GM12878 (cell line): ENCODE measurements at places on chromosomes 7 and 10.

DNA sequence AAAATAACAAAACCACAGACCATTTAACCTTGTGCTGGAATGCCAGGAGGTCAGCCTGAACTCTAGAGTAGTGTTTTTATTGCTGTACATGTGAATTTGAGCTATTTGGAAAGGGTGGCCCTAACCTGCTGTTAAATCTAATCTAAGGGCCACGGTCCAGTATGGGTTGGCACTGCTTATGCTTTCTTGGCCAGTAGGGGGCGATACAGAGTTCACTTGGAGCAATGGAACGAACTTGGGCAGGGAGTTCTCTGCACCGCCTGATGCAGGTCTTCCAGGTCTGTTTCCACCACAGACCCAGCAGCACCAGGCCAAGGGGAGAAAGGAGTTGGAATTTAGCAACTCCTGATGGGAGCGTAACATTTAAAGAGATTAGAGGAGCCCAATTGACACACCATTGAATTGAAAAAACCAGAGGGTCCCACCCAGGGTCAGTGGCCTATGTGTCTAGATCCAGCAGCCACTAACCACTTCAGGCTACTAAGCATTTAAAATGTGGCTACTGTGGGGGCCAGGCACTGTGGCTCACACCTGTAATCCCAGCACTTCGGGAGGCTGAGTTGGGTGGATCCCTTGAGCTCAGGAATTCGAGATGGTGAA lies 75.7 kb upstream of the EFCAB10 start:
- H3K27ac ChIP-seq, result no peak overlapping the region
- H3K4me1 ChIP-seq, result no peaks in the 10 kb centered on the region
- H3K4me3 ChIP-seq, result no peak overlapping the region
- H3K36me3 ChIP-seq, result no peaks in the 10 kb centered on the region

- DNase-seq, result no peak
- no peaks in the 10 kb centered on the region for H3K36me3 ChIP-seq
- no peak overlapping the region for H3K27ac ChIP-seq
- no peak overlapping the region for H3K4me3 ChIP-seq
- H3K27me3 ChIP-seq, result no peaks in the 10 kb centered on the region
Measured at GRCh38 chr7:92436612-92437445, 10.5 kb upstream of the GATAD1 start.

DNA sequence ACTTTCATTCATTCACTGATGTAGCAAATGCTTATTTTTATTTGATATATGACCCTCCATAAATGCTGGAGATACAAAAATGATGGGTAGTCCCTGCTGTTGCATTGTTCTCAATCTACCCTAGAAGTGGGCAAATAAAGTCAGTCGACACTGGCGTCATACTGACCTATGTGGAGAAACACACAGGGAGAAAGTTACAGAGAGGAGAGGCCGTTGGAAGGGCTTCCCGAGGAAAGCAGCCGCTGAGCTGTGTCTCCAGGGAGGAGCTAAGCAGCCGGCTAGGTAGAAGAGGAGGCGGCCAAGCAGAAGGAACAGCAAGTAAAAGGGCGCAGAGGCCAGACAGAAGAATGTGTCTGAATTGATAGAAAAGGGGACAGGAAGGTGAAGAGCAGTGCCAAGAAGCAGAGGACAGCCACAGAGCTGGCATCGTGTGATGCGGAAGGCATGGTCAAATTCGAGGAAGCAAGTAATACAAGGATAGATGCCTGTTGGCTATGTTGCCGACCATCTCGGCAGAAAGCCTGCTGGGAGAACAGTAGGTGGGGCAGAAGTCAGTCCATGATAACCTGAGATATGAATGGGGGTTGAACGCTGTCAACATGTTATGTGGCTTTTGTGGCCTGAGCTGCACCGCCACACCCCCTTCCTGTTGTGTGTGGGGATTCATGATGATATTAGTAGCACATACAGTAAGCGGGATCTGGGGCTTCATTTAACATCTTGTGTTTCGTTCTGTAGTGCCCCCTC lies 25.9 kb downstream of the ST8SIA6 start:
- no peaks in the 10 kb centered on the region; the same call in 1 of the 2 replicates for H3K27me3 ChIP-seq
- no peaks in the 10 kb centered on the region for H3K36me3 ChIP-seq
- peaks cover 12% of the 10 kb centered on the region; the same call in 1 of the 2 replicates for H3K4me1 ChIP-seq
- no peak overlapping the region for H3K27ac ChIP-seq
- no peak overlapping the region for H3K4me3 ChIP-seq
- no peak for DNase-seq

DNA sequence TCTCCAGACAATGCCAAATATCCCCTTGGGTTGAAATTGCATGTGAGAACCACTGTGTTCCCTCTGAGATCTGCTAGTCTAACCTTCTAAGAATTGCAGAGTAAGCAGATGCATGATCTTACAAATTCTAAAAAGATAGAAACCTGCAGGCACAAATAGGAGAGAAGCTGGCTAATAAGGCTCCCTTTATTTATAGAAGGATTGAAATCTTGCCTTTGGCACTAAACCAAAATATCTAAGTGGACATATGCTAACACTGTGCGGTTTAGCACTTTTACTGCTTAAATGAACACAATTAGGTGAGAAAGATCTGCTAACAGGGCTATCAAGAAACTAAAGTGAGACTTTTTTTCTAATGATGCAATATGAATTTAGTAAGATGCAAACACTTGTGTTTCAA lies 225.5 kb downstream of the DOCK4 start:
- H3K4me1 ChIP-seq, result no peaks in the 10 kb centered on the region
- H3K4me3 ChIP-seq, result no peak overlapping the region
- no peak overlapping the region for H3K27ac ChIP-seq
- no peaks in the 10 kb centered on the region for H3K36me3 ChIP-seq

GRCh38 chr7:115274-115911 lies 77.0 kb upstream of the FAM20C start:
- H3K4me1 ChIP-seq, result no peaks in the 10 kb centered on the region
- DNase-seq, result no peak
- no peak overlapping the region for H3K4me3 ChIP-seq
- H3K36me3 ChIP-seq, result no peaks in the 10 kb centered on the region
- no peaks in the 10 kb centered on the region; the same call in 1 of the 2 replicates for H3K27me3 ChIP-seq

DNA sequence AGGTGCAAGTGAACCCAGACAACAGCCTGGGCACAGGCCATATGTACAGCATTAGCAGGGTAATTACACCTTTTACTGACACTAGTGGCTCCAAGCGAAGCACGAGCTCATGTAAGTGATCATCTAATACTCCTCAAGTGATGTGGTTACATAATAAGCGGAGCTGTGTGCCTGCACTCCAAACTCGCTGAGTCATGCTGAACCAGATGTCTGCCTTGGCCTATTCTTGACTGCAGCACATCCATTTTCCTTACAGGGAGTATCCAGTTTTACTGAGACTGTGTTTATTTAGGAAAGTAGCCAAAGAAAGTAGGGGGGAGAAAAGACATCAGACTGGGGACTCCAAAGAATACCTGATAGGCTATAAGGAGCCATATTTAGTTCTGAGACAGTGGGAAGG lies 90.1 kb downstream of the GRM3 start:
- no peaks in the 10 kb centered on the region for H3K27me3 ChIP-seq
- no peak overlapping the region for H3K27ac ChIP-seq
- H3K4me3 ChIP-seq, result no peak overlapping the region
- no peaks in the 10 kb centered on the region for H3K4me1 ChIP-seq

- no peak for DNase-seq
- no peaks in the 10 kb centered on the region for H3K36me3 ChIP-seq
- H3K4me1 ChIP-seq, result no peaks in the 10 kb centered on the region
Measured at GRCh38 chr7:144759653-144760052, 76.2 kb downstream of the TPK1 start.
